ENCODE measurements at places on chromosomes 4 and X.

GRCh38 chrX:140608111-140608510 is 101.4 kb upstream of the LINC00632 start:
- no peak for DNase-seq

DNA sequence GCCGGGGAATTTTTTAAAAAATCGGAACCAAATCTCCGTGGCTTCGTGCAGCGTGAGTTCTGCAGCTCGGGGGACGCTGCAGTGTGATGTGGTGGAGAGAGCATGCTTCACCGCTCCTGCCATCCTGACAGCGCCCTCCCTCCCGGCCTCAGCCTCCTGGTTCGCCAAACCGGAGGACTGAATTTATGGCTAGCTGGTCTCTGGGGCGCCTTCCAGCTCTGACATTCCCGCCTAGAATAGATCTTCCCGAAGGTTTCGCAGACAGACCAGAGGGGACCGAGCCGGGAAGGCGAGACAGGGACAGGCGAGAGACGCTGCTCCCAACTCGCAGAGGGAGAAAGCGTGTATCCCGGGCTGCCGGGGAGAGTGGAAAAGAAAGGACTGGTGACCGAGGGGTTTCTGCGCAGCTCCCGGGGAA is 25.9 kb downstream of the HOPX start:
- no peak for DNase-seq

DNA sequence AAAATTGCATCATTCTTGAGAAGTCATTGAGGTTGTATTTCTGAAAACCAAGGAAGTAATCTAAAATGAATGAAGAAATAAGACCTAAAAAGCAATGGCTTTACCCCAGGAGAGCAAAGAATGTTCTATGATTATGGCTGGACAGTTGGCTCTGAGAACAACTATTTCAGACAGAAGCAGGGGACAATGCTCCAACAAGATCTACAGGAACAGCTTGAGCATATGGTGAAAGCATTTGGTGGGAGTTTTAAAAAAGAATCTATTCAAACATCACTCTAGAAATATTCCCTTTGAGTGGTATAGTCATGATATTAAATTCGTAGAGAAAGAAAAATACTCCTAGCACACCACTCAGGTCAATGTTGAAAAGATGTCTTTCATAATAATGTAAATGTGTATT is 26.7 kb downstream of the DYNLT3 start:
- DNase-seq = no peak

DNA sequence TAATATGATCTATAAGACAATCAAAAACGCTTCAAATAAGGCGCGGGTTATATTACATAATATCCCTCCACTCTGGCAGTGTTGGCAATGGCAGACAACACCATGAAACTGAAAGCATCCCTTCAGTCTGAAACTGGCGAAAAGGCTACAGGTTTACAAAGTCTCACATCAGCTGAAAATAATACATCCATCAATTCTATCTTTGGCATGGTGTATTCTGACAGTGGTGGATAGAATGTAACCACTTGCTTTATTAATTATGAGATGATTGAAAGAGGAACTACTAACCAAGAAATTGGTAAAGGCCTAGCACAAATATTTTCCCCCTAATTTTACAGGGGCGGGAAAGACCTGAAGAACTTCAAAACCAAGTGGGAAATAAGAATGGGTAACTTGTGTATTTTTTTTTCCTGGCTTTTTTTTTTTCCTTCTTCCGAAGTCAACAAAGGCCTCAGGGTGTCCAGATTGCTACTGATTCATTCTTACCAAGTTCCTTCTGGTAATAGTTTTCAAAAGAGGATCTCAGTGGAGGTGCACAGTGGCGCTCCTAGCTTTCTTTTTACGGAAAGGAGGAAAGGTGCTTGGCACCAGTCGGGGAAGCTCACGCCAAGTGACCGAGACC is 728 bp downstream of the UBA6 start:
- no peak for DNase-seq

DNA sequence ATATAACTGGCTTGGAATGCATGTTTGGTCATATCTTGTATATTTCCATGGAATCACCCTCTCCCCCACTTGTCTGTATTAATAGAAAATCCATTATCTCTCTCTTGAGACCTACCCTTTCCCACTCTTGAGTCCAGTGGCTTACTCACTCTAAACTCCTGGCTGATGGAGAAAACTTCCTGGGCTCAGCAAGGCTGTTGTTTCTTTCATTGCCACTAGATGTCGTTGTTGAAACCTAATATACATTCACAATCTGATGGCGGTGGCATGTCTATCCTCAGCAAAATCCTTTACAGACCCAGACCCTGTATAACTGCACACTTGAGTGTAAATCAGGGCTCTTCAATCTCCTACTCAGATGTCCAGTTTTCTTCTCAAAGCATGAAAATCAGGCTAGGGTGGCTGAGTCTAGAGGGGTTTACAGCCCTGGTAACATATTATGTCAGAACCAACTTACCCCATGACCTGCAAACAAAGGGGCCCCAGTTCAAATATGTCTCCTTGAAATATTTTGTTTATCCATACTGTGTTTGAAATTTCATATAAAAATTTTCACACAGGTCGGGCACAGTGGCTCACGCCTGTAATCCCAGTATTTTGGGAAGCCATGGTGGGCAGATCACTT is 70.0 kb upstream of the FAM241A start:
- DNase-seq = no peak

DNA sequence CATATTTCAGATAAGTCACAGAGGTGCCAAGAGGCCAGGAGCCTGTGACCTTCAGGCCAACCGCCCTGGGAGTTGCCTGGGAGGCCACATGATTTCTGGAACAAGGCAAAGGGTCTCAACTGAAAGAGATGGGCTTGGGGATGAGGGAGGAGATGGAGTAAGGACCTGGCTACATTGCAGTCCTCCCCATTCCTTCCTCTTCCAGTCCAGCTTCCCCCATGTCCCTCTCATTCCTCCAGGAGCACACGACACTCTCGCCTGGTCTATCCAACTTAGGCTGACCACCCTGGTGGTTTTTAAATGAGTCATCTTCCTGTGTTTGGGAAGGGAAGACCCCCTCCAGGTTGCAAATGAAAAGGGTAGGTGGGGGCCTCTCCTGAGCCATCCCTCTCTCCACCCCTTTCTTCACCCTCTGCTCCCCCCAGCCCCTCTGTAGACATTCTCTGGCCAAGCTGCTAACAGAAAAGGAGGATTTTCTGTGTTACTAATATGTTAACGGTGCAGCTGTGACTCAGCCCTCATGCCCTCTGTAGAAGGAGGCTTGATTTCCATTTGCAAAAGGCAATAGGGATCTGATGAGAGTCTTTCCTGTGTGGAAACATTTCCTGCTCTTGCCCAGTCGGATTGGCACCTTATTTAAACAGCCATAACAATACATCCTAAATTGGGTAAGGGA is 79.2 kb downstream of the RTL5 start:
- no peak for DNase-seq

- DNase-seq = no peak
These were observed 155.1 kb downstream of the SHROOM3 start for GRCh38 chr4:76589872-76590797.

GRCh38 chrX:46913667-46914066 is 1.4 kb downstream of the JADE3 start:
- no peak for DNase-seq

DNA sequence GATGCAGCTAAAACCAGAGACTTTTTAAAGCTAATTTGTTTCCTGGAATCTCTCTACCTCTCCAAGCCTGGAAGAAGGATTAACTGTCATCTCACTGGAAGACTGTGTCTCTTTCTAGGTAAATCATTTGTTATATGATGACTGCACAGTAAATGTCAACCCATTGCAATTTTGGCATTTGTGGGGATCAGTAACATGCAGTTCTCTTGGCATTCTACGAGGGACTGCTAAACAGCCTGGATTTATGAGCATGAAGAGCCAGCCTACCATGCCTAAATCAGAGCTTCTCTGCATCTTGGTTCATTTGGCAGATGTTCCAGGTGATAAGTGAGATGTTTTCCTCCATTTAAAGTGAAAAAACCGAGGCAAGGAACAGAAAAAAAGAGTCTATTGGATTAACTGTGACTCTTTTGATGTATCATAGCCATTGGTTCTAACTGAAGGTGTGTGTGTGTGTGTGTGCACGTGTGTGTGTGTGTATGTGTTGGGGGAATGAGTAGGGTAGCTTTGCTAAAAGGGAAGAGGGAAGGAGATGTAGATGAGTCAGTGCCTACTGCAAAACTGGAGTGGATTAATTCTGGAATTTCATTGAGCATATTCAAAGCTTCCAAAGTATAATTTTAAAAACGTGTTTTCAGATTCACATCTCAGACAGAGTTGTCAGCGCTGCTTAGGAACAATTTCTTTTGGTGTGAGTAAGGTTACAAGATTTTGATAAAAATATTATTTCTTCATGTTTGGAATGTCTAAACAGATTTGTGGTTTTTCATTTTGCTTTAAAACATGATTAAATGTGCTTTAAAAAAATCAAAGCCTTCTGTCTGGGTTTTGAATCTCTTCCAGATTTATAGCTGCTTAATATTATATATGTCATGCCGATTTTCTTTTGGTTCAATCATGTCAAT is 123.2 kb upstream of the LNX1 start:
- no peak for DNase-seq

DNA sequence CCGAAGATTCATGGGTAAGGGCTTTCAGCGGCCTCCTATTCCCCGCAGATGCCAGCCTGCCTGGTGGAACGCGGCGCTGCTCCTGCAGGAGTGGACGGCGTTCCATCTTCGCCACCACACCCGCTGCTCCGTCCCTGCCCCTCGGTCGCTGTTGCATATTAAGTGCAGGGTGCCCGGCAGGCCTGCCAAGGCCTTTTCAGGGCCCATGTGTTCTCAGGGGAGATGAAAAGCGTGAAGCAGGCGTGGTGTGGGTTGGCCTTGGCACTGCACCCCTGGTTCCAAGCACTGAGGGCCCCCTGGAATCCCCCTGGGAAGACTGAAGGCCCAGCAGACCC is 52.0 kb downstream of the SORCS2 start:
- no peak for DNase-seq

GRCh38 chr4:174512745-174513144 is 9.5 kb downstream of the HPGD start:
- no peak for DNase-seq

- no peak for DNase-seq
These were observed 4.8 kb upstream of the SYNPO2 start for GRCh38 chr4:118883861-118884260.

- DNase-seq = no peak
These were observed 51.4 kb upstream of the HHIP start for GRCh38 chr4:144594471-144594986.

DNA sequence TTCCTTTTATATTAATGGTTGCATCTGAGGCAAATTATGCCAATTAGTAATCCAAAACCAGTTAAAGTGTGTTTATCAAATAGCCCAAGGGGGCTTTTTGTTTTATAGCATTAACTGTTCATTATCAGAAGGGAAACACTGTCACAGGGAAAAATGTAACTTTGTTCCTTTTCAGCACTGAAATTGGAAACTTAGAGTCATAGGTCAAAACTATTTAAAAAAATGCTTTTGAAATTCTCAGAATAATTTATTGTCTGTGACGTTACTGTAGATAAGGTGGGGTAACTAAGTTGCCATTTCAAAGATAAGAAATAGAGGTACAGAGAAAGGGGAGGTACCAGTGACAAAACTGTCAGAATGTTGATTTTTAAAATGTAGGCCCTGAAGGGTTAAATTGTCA is 129.3 kb downstream of the AKAP4 start:
- no peak for DNase-seq

DNA sequence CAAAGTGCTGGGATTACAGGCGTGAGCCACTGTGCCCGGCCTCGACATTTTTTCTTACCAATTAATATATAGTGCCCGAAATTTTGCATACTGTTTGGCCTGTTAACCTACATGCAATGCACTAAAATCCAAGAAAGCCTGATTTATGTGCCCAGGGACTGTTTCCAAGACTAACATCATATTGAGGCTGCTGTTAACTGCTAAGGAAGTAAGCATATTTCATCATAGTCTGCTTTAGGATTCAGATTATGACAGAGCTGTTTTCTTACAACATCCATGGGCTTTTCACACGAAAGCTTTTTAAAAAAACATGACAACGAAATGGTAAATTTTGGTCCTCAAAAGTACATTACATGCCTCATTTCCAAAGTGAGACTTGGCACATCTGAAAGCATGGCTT is 84.4 kb downstream of the STOX2 start:
- DNase-seq = no peak

GRCh38 chr4:8781641-8782040 is 90.0 kb downstream of the HMX1 start:
- DNase-seq = no peak

- no peak for DNase-seq
These were observed 154.7 kb downstream of the BEND2 start for GRCh38 chrX:18065956-18066355.

DNA sequence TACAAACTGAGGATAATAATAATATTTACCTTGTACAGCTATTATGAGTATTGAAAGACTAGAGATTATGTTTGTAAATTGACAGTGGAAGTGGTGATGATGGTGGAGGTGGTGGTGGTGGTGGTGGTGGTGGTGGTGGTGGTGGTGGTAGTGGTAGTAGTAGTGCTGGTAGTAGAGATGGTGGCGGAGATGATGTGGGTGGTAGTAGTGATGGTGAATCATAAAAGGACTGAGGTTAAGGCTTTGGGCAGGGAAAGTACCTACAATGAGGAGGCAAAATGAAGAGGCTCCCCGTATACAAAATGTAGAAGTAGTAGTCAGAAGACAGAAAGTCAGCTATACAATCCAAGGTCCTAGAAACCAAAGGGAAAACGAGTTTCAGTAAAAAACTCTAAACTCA is 214.1 kb downstream of the BCOR start:
- no peak for DNase-seq

DNA sequence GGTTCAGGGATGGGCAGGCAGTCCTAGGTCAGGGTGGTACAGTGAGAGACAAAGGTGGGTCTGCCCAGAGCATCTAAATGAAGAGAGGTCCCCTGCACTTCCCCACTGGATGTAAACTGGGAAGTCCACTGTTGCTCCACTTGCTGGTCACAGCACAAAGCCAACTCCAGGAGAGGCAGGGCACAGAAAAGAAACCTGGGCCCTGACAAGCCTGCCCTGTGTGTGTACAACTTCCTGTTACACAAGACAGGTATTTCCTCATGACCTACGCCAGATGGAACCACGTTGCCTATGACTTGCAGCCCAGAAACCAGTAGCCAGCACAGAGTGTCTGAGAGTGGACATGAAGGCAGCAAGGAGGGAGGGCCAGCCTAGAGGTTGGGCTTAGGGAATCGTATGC is 161.8 kb downstream of the SH3KBP1 start:
- no peak for DNase-seq

DNA sequence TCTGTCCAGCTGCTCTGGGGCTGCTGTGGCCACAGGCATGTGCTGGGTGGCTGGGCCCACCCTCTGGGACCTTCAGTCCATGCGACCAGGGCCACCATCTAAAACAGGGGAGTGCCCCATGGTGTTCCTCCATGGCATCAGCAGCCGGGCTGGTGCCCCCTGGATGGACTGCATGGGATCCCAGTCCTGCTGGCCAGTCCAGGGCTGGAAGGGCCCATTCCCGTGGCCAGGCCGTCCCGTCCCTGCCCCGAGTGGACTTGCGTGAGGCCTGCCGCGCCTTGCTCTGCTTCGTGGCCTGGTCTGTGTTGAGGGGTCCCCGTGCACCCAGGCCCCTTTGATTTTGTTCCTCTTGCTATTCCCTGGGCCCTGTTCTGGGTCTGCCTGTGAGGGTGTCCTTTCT is 36.4 kb downstream of the SORCS2 start:
- DNase-seq = no peak

GRCh38 chr4:25939330-25939729 is 25.3 kb downstream of the SMIM20 start:
- no peak for DNase-seq

Measured in activated effector memory CD4-positive, alpha-beta T cell treated with Interleukin-2 at 50 U/mL for 16 hours (primary cell).